PC-3 (cell line): ENCODE measurements at places on chromosomes 5 and 9. TPM values are rescaled to one million over a fixed set of nuclear protein-coding genes. Genes with fewer than 3 reads are reported as not detected.
A peak's percentile ranks its signal among the peaks of the same experiment; 100 is the strongest.

- no peak overlapping the region for H3K4me3 ChIP-seq
- peaks cover 10% of the 10 kb centered on the region; the same call in 1 of the 2 replicates for H3K4me1 ChIP-seq
- DNase-seq = no peak
- no peaks in the 10 kb centered on the region for H3K27me3 ChIP-seq
Observed at GRCh38 chr5:37375091-37375490, 4.0 kb upstream of the WDR70 start.

The NRARP gene
- 35.5 and 36.8 TPM in 2 replicates for total RNA-seq

The FCN1 gene
- total RNA-seq = not detected in 2 replicates

The PDLIM4 gene
- 26.5 and 27.8 TPM in 2 replicates for total RNA-seq

The OR1J2 gene
- not detected in 2 replicates for total RNA-seq

GRCh38 chr5:162325143-162325727 lies 257.7 kb downstream of the GABRG2 start:
- H3K4me1 ChIP-seq = no peaks in the 10 kb centered on the region
- H3K27me3 ChIP-seq = no peaks in the 10 kb centered on the region
- no peak overlapping the region for H3K27ac ChIP-seq
- DNase-seq = no peak
- no peak overlapping the region for H3K4me3 ChIP-seq
- no peaks in the 10 kb centered on the region for H3K36me3 ChIP-seq

The AQP7 gene
- total RNA-seq = not detected in 2 replicates

The PDE8B gene
- total RNA-seq = 0.12 TPM in 1 of 2 replicates, not detected in the other

The MYMK gene
- not detected in 2 replicates for total RNA-seq

DNA sequence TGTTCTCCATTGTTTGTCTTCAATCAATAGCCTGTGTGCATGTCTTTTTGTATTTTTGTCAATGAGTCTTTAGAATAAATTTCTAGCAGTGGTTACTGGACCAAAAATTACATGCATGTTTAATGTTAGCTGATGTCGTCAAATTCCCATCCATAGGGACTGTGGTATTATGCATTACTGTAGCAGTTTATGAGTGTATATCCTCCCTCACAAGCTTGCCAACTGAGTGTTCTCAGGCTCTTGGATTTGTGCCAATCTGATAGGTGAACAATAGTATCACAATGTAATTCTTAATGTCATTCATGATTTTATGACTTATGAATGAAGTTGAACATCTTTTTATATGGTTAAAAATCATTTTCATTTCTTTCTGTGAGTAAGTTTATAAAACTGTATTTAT lies 13.0 kb downstream of the SNX24 start:
- DNase-seq = peak; percentile 96
- H3K4me3 ChIP-seq = no peak overlapping the region
- H3K36me3 ChIP-seq = 0 out of 2 replicates have a peak, but pooled peaks cover 3% of the 10 kb centered on the region
- H3K27me3 ChIP-seq = no peaks in the 10 kb centered on the region
- peaks cover 13% of the 10 kb centered on the region for H3K4me1 ChIP-seq

DNA sequence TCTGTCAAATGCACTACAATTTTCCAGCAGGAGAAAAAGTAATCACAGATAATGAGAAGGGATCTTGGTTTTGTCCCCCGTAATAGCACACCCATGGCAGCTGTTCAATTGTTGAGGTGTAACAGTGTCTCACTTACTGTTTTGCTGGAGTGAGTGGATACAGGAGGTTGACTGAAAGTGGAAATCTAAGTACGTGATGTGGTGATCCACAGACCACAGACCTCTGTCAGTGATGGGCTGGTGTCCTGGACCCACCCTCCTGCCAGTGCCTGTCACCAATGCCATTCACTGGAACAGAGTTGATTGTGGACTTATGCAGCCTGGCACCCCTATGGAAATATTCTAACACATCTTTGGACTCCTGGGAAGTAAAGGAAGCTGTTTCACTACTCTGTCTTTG lies 261.7 kb downstream of the TRPM3 start:
- H3K36me3 ChIP-seq = no peaks in the 10 kb centered on the region
- H3K4me1 ChIP-seq = no peaks in the 10 kb centered on the region
- H3K27me3 ChIP-seq = peaks cover 20% of the 10 kb centered on the region
- H3K4me3 ChIP-seq = no peak overlapping the region
- H3K27ac ChIP-seq = no peak overlapping the region

The NPR3 gene
- total RNA-seq = 3.9 and 5.8 TPM in 2 replicates
